Stimulated activated CD4-positive, alpha-beta T cell treated with anti-CD3 and anti-CD28 coated beads, Interleukin-2, amount 100 ng/mL, for 24 hours (primary cell): ENCODE measurements at places on chromosomes 6 and 20.
A peak's percentile ranks its signal among the peaks of the same experiment; 100 is the strongest.

GRCh38 chr6:90048206-90048967 lies 154.1 kb downstream of the GJA10 start:
- DNase-seq: no peak

- no peak for DNase-seq
These were observed 4.1 kb downstream of the TRPC4AP start for GRCh38 chr20:35088231-35089145.

DNA sequence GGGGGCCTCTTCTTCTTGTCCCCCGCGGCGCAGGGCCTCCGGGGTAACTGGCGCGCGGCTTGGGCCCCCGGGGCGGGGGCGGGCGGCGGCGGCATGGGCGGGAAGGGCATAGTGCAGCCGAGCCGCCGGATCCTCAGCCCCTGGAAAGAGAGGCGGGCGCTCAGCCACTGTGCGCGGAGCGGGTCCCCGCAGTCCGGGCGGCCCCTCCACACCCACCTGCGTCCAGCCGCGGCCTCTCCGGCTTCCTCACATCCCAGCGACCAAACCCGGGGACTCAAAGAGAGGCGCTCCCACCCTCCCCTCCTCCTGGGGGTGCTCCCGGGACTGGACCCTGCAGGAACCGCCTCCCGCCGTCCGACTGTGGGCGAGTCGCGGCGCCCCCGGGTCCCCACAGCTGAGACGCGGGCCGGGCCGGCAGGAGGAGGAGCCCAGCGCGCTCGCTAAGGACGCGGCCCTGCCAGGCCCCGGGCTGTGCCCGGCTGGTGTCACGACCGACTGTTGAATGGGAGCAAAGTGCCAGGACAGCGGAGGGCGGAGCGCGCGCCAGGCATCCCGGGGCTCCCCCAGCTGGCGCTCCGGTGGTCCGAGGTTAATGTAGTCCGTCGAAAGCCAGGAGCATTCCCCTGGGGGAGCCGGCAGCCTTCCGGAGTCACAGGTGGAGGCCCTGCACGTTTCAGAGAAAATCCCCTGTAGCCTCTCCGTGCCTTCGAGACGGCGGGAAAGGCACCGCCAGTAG lies at the start of gene PRR18:
PRR18 (minus strand) TSS at position 360 of the 736 bp plus-strand sequence; CDS start at position 110, 250 bp downstream.
- peak; percentile 30 for DNase-seq

DNA sequence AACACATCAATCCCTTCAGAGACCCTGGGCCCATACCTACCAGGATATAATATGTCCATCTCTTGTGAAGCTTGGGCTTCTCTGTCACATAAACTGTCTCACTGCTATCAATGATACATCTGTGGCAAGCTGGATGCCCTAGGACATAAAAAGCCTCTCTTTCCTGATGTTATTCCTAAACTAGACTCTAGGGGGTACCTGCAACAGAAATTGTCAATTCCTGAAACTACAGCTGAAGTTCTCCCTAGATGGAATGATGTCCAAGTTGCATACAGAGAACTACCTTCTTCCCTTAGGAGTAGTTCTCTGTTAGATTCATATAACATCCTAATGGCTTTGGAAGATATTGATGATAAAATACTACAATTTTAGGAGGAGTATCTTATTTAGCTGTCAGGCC lies 35.8 kb downstream of the TBX18 start:
- no peak for DNase-seq
